ENCODE measurements at places on chromosomes 16 and 17. TPM values are rescaled to one million over a fixed set of nuclear protein-coding genes. Genes with fewer than 3 reads are reported as not detected.

Gene FGF11
- 1.4 TPM for polyA plus RNA-seq

Gene SPNS3
- polyA plus RNA-seq, result 0.61 TPM

Gene GUCY2D
- polyA plus RNA-seq, result not detected

Gene GSG1L
- 2.0 TPM for polyA plus RNA-seq

- peak; percentile 94 for DNase-seq
Observed at GRCh38 chr17:55285340-55286301, 20.9 kb downstream of the HLF start.

DNA sequence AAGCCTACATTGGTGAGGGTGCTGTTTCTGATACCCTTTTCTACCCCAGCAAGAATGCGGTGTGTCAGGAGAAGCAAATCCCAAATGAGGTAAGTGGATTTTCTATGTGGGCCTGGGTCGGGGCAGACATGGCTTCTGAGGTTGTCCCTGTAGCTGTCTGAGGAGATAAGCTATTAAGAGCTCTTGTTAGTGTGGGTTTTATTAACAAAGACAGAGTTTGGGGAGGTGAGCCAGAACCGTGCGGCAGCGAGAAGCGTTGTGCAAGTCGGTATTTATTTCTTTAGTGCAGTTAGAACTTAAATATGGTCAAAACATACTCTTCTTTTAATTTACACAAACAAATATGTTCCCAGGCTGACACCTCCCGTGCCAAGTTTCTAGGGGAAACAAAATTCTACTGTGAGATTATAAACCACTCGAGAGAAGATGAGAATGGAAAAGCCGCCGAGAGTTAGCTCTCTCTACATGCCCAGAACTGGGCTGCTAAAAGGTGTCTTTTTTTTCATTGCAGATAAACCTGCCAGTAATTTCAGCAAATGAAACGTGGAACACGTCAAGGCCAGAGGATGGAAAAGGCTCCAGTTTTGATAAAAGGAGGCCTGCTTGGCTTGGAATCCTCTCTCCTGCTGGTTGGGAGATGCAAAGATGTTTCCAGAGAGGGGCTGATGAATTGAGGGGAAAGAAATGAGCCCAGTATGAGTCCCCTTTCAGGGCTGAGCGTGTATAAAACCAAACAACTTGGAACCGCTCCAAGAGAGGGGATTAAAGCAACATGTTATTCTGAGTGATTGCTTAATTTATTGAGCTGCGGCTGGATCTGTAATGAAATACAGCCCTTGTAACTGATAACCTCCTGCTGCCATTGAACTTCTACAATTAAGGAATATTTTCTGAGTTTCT lies 254.6 kb downstream of the MRTFB start:
- no peak for DNase-seq

DNA sequence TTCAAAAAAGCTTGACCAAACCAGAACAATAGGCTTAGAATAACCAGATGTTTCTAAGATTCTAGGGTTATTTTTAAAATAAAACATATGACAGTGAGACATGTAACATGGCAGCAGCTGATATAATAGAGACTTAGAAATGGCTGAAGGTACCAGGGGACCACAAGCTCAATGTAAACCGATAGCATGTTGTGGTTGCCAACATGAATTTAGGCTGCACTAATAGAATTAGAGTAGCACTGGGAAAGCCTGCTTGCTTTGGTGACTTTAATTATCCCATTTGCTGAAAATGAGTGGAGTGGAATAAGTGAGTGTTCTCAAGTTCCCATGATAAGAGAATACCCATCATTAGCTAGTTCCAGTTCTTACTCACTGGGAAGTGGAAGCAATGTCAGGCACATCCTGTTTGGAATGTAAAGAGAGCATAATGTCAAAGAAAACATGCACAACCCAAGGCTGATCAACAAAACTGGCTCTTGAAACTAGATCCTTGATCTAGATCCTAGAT lies 621.2 kb upstream of the CDH5 start:
- DNase-seq, result no peak

- DNase-seq, result no peak
Observed at GRCh38 chr16:20903899-20904506, 3.4 kb downstream of the LYRM1 start.

GRCh38 chr17:59365383-59365981 lies 34.0 kb downstream of the YPEL2 start:
- DNase-seq, result no peak

- DNase-seq, result no peak
Observed at GRCh38 chr16:57572978-57573728, 30.7 kb downstream of the ADGRG5 start.

DNA sequence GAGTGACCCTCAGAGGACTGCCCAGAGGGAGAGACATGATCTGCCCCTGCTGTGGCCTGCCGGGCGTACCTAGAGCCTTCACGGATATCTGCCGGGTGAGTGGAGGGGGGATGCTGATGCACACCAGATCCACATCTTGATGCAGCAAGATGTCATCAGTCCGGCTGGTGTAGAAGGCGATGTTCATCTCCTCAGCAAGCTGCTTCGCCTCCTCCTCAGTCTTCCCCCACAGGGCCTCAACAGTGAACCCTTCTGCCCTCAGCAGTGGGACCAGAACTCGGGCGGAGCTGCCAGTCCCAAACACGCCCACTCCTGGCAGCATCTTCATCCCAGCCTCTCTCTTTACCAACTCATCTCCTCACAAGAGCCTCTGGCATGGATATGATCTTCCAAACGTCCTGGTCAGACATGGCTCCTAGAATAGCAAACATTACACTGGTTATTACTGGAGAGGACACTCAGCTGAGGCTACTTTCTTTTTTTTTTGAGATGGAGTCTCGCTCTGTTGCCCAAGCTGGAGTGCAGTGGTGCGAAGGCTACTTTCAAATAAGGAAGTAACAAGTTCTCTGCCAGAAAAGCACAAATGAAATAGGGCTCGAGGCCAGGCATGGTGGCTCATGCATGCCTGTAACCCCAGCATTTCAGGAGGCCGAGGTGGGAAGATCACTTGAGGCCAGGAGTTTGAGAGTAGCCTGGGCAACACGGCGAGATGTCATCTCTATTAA lies 18.9 kb downstream of the C16orf86 start:
- no peak for DNase-seq

DNA sequence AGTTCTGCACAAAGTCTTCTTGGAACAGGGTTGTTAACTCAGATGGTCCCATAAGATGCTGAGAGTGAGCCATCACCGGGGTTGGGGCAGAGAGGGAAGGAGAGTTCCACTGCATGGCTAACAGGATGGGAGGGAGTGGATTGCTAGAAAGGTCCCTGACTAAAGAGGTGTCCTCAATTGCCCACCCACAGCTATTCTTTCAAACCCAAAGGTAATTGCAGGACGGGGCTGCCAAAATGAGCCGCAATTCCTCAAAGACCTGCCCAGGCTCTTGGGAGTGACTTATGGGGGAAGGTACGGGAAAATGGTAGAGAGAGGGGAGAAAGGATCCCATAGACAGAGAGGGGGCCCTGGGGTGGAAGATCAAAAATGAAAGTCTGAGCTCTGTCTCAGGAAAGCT lies 60.4 kb downstream of the DYNLRB2 start:
- DNase-seq, result no peak

DNA sequence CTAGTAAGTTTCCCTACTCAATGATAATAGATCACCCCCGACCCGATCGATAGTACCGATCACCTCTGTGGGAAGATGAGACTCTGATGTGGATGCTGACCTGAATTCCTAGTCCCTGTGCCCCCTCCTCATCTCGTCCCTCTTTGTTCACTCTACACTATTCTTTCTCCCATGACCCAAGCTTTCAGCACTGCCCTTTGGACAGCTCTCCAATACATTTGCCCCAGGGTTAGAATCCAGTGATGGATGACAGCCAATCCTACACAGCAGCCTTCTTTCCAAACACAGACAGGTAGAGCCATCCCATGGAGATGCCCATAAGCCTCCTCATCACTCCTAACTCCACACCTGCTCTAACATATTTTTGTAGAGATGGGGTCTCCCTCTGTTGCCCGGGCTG lies 141.1 kb downstream of the GSG1L start:
- no peak for DNase-seq

- DNase-seq, result no peak
Observed at GRCh38 chr16:17776888-17777287, 306.1 kb upstream of the XYLT1 start.

- no peak for DNase-seq
Observed at GRCh38 chr16:67509016-67509415, 19.6 kb upstream of the RIPOR1 start.

DNA sequence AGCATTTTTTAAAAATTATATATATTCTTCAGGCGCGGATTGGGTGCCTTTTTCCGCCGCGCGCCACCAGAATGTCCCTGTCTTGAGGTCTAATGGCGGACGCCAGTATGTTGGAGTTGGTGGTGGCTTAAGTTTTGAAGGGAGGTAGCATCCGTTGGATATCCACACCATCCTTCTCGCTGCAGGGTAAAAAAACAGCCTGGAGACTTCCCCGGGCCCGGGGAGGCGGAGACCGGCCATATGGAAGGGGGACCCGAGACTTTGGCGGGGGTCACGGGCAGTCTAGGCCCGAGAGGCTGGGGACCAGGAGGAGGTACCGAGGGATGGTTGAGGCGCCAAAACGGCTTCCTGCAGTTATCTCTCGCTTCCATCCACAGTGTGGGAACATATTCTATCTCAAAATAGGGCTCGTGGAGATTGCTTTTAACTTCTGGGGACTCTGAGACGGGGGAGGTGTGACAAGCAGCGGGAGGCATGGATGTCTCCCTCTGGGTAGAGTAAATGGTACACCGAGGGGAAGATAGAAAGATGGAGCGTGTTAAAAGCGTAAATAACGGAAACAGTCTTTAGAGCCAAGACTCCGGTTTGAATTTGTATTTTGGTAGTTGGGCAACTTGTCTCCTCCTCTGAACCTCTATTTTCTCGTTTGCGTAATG lies at the start of gene SF3B3:
Gene SF3B3 (plus strand): TSS at position 74 of the 656 bp plus-strand sequence. CDS start 2,841 bp downstream, outside the sequence.
- peak; percentile 16 for DNase-seq

- no peak for DNase-seq
Observed at GRCh38 chr17:34412534-34412933, 49.5 kb upstream of the CCL1 start.

GRCh38 chr17:48619826-48620449 lies 4.8 kb upstream of the HOXB8 start:
- DNase-seq, result no peak

- DNase-seq, result no peak
Observed at GRCh38 chr17:81842725-81843504, 8.1 kb upstream of the PPP1R27 start.

- DNase-seq, result no peak
Observed at GRCh38 chr17:79991924-79992648, 43.6 kb downstream of the TBC1D16 start.

DNA sequence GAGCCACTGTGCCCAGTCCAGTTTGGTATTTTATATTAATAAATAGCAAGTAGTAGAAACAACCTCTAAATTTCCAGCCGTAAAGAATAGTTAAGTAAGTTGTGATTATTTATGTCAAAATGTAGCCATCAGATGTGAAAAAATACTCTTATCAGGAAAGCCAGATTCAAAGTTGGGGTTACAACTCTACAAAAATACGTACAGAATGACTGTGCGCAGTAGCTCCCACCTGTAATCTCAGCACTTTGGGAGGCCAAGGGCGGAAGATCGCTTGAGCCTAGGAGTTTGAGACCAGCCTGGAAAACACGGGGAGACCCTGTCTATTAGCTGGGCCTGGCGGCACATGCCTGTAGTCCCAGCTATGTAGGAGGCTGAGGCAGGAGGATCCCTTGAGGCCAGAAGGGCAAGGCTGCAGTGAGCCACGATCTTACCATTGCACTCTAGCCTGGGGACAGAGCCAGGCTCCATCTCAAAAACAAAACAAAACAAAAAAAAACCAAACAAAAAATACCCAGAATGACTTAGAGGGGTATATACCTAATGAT lies 1.7 kb downstream of the PDP2 start:
- DNase-seq, result no peak

DNA sequence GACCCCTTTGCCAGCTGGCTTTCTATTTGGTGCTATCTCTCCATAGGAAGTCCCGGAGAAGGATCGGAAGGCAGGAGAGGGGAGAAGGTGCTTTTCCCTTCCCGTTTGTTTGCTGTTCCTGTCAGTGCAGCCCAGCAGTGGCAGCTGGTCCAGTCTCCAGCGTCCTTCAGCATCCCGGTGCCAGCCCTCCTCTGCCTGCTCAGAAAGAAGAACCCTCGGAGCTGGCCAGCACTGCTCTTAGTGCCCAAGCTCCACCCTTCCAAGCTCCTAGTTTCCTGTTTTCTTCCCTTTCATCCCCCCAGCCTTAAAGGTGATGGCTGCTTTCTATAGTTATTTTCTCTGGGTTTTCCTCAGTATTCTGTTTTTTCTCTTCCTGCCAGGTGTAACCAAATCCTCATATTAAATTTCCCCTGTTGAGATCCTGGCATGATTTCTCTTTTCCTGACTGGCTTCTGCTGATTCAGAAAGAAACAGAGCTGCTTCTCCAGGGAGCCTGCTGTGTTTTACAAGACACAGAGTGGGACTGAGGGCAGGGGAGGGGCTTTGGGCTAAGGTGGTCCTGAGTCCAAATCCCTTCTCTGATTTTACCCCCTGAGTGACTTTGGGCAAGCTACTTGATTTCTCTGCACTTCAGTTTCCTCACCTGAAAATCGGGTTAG lies 186.8 kb downstream of the COPRS start:
- no peak for DNase-seq
